ENCODE measurements at places on chromosomes 5 and 9. TPM values are rescaled to one million over a fixed set of nuclear protein-coding genes. Genes with fewer than 3 reads are reported as not detected.
A peak's percentile ranks its signal among the peaks of the same experiment; 100 is the strongest.

GRCh38 chr5:65086234-65086890 is 317.6 kb downstream of the CWC27 start:
- DNase-seq = peak; percentile 79

DNA sequence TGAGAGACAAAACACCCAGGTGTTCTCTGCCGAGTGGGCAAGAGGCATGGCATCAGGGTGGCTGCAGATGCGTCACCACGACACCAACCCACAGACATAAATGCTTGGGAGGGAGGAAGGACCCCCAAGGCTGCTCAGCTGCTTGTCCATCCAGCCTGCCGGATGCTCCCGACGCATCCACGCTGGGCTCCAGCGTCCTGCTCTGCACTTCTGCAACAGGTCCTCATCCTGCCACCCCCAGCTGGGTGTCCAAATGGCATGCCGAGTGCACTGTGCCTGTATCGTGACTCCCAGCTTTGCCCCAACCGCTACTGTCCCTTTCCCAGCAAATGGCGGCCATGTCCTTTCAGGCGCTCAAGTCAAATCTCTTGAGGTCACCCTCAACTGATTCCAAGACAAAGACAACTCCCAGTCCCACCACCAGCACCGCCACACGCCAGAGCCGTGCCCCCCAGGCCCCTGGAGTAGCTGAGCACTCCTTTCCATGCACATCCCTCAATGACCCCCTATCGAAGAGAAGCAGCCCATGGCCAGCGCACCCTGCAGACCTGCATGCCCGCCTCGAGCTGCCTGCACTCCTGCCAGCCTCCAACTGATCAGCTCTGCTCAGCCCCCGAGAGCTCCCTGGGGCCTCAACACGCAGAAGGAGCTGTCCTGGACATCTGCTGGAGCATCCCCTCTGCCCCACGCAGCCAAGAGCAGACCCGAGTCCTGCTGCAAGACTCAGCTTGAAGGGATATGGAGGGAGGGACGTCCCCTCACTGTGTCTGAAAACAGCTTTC is 116.7 kb downstream of the ROR2 start:
- no peak for DNase-seq

DNA sequence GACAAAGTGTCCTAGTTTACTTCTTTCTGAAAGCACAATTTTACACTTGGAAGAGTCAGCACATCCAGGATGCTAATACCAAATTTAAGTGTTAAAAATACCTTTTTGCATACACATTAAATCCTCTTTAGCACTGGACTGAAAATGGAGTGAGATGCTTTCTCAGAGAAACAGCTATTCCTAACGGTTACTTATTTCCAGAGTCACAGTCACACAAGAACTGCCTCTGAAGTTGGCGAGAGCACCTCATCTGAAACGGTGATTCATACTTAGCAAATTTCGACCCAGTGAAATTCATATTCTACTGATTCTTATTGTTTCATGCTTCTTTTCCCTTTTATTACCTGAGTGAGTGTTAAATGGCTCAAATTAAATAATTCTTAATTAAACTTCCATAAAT is 12.2 kb downstream of the CDH18 start:
- no peak for DNase-seq

GRCh38 chr9:10764481-10764880 is 151.7 kb upstream of the PTPRD start:
- DNase-seq = no peak

- no peak for DNase-seq
Observed at GRCh38 chr9:129365196-129365595, 187.1 kb upstream of the IER5L start.

DNA sequence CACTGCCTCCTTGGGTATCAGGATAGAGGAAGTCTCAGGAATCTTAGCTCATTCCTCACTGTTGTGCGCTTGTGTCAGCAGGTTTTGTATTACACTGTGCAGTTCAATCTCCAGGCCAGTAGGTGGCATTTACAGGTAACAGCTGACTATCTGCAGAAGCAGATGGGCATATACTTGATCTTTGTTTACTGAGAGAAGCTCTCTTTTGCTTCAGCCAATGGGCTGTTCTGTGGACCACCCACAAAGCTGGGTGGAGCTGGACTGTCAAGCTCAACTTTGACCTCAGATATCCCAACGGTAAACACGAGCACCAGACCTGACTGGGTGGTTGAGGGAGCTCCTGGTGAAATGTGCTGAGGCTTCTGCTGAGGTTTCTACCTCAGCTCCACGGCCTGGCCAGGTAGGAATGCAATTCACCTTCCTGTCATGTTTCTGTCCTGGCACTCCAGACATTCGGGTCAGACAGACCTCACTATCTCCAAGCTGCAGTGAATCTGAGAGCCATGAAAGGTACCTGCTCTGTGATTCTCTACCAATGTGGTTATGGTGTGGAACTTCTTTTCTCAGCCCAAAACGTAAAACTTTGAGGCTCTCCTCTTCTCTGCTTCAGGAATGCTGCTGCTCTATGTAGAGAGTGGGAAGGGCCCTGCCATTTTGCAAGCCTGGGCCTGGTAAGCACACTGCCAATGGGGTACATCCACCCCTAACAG is 167.9 kb upstream of the ACTBL2 start:
- DNase-seq = peak; percentile 88

DNA sequence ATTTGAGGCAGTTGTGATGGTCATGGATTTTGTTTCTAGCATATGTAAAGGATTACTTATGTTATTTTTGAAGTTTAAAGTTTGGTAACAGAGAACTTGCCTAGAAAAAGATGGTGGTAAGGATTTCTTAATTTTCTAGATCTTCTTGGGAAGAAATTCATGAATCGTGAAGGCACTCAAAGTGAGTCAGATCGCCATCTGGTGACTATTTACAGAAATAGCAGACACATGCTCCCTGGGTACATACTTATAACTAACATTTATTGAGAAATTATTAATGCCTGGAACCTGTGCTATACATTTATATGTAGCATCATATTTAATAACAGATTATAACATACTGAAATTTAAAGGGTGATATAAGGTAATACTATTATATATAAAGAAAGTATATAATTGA is 299.7 kb downstream of the IZUMO3 start:
- no peak for DNase-seq

GRCh38 chr9:7075154-7075553 is 317.4 kb downstream of the KDM4C start:
- DNase-seq = no peak

DNA sequence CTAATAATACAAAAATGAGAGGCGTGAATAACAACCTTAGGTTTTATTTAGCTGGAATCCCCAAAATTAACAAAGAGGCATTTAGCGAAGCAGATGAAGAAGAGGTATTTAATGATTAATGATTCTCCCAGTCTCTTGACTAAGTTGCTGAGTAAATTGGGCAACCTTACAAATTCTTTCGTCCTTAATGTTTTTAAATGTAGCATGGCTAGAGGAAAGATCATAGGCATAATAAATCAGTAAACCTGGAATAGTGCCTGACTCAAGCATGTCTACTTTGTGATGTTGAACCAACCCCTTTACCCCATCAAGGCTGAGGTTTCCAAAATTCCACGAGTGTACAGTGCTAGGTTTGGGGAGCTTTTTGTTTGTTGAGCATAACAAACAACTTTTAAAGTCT is 7.9 kb downstream of the BHMT start:
- DNase-seq = no peak

DNA sequence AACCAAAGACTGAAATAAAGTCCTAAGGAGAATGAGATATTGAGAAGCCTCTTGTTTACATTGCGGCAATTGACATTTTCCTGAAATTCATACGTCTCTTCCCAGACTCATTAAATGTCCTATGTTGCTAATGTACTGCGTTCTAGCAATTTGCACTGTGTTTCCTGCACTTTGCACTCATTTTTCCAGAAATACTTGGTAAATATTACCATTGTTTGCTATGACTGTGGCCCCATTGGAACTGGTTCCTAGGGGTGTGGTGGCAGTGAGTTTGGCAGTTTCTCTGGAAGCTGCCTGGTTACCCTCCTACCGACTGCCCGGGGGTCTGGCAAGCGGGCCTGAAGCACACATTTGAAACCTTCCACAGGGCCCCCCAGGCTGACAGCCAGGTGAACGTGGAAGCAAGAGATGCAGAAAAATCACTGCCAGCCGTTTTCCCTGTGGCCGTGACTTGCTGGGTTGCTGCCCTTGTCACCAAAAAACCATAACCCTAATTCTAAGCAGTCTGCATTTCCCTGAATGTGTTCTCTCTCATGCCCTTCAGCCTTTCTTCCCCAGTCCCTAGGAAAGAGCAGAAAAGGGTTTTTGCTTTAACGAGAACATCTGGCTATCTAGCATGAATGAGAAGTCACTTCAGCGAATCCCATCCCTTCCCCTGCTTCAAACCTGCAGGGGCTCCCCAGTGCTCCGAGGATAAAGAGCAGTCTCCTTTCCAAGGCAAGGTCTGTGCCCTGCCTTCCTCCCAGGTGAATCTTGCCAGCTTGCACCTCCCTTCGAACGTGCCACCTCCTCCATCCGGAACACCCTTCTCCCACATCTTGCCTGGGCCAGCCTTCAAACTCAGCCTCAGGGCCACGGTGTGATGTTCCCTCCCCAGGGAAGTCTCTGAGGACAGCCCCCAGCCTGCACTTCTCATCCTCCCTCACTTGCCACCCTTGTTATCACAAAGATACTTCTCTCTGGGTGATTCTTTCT is 84.2 kb downstream of the AK8 start:
- DNase-seq = no peak

DNA sequence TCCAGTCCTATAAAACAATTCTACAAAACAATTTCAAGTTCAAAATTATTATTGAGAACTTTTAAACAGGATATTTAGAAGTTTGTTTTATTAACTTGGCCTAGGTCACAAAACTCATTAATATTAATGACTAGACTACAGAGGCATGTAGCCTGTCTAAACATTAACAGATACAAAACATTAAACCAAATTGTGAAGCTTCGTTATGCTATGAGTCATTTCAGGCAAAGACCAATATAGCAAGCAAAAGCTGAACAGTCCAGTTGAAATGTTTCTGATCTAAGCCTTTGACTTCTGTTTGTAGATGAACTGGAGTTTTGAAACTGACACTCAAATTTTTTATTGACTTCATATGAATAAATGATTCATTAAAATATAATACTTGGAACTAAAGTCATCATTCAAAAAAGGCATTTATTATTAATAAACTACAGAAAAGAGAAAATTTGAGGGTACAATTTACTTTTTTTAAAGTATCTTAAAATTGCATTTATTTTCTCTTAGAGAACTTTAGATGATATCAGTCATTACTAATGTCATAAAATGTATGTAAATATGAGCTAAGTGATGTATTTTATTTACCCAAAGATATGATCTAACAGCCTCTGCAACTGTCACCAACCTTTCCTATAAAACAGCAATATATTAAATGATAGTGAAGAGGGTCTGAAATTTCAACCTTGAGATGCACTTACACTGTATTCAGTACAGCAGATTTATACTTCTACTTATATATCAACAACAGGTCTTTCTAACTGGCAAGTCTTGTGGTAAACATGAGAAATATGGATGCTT is 188.8 kb downstream of the COMMD10 start:
- no peak for DNase-seq

Gene GTF2H2C
- 55.9 TPM for total RNA-seq

Gene GPR150
- not detected for total RNA-seq

Gene PLPP7
- 1.1 TPM for total RNA-seq

Gene PAEP
- 41.1 TPM for total RNA-seq

Gene BTNL3
- not detected for total RNA-seq

Gene AK8
- 0.21 TPM for total RNA-seq

Gene AK1
- 50.6 TPM for total RNA-seq

Gene LCN1
- not detected for total RNA-seq

Gene CBY3
- total RNA-seq = not detected

Gene NUTM2F
- total RNA-seq = not detected

Gene NMUR2
- total RNA-seq = not detected
